ENCODE measurements at places on chromosomes 11 and 22.

DNA sequence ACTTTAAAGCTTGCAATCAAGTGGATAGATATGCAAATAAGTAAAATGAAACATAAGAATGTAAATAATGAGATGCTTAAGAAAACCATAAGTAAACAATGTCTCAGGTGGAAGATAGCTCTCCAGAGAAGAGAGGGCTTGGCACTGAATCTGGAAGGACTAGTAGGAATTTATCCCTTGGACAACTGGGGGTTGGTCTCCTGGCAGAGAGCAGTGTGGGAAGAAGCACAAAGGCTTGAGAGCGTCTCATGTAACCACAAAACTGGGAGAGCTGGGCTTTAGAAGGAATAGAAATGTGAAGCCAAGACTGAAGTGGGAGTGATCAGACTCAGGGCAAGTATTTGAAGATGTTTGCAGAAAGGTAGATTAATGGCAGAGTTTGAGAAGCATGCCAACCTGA, 31.3 kb downstream of the CARD18 start:
- no peak for DNase-seq

DNA sequence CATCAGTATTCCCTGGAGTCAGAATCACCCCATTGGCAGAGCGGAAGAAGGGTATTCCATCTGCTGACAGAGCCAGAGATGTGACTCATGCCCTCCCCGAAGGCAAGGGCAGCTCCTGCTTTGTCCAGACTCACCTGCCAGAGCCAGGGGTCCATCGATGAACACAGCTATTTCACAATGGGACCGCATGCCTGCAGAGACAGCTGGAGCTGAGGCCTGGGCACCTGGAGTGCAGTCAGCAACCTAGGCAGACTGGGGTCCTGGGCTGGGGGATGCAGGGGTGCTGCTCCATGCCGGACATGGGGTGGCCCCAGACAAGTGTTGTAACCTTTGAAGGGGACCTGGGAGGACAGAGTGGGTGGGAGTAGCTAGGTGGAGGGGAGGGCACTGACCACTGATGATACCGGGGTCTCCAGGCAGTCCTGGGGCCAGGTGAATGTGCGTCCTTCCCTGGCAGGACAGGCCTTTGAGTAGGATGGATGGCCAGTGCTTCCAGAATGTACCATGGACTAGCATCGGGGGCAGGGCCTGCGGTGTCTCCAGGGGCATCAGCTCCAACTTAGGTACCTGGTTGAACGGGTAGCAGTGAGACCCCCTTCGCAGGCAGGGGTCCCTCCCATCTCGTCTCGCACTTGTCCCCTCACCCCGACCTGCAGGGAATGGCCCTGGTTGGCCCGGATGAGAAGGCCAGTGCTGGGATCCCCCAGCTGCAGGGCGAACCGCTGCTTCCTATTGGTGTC, 1.7 kb downstream of the TRPT1 start:
- DNase-seq, result no peak

- DNase-seq, result no peak
These were observed 1.0 kb downstream of the REXO2 start for GRCh38 chr11:114440121-114440860.

DNA sequence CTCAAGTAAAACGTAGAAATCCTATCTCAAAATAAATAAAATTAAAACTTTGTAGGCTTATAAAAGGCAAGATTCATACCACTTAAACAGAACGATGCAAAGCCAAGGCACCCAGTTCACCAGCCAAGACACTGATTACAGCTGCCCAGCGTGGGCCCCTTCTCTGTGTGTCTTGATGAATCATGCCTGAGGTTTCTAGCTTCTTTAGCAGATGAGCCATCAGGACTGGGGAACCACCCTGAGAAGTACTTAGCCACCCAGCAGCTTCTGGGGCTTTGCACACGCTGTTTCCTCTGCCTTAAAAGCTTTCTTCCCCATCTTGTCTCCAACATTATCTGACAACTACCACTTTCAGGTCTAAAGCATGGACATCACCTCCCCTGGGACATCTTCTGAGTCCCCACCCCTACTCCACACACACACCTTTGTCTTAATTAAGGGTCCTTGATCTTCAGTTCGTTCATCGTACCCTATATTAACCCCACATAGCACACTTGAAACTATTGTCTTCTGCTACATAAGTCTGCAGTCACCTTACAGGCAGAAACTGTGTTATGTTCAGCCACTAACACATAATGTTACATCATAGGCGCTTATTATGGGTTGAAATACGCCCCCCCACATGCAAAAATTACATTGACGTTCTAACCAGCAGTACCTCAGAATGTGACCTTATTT, 8.7 kb upstream of the LAYN start:
- peak; percentile 18 for DNase-seq

GRCh38 chr11:28535677-28536076, 427.5 kb downstream of the METTL15 start:
- no peak for DNase-seq

DNA sequence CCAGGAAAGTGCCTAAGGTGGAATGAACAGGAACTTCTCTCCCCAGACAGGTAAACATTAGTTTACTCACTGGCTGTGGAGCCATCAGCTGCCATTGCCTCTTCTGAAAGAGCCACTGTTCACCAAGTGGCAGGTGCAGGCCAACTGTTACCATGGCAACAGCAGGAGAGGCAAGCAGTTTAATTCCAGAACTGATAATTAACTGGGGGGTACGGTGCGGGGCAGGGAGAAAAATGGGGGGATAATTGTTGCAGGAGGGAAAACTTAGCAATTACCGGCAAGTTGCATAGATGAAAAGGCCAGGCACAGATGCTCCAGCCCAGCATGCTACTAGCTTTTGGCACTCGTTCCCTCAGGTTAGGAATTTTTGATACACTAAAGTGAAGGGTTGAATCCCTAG, 85.1 kb downstream of the TRIM44 start:
- DNase-seq, result no peak

DNA sequence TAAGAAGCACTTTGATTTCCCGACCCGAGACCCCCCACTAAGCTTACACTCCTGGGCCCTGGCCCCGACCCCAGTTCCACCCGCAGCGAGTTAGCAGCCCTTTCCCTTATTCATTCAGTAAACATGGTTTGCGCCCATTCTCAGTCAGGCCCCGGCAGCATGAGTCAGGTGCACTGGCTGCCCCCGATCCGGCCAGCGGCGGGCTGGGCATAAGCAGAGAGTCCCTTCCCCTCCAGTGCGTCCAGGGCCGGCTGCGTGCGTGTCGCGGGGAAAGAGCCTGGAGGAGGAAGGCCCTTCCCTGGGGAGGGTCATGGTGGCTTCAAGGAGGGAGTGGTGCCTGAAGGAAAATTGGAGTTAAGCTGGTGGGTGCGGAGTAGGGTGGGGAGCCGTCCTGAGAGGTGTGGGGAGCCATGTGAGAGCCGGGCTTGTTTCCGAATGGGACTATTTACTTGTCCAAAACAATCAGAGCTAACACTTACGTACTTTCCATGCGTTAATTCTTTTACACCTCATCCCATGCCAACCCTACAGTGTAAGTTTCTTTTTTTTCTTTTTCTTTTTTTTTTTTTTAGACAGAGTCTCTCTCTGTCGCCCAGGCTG, 657 bp downstream of the IGHMBP2 start:
- no peak for DNase-seq

DNA sequence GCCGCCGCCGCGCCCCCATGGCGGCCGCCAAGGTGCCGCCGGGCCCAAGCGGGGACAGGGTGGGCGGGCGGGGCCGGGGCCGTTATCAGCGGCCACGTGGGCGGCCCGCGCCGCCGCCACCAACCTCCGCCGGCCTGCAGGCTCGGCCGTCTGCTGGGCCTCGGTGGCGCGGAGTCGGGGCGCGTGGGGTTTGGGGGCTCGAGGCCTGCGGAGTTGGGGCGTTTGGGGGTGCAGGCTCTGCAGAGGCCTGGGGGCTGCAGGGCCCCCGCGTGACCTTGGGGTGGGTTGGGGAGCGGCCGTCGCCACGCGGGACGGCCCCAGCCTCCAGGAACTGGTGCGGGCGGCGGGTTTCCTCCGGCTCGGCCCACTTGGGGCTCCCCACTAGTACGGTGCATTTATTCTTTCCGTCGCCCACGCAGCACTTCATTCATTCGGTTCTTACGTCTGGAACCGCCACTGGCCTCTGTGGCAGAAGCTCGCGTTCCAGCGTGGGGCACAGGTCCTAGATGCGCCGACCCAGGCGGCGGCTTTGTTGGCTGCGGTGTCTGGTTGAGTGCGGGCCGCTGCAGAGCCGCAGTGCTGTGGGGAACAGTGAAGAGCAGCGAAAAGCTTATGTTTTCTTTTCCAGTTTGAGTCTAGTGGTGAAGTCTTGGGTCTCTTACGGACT, 740 bp upstream of the TRMT2A start:
- DNase-seq, result no peak

DNA sequence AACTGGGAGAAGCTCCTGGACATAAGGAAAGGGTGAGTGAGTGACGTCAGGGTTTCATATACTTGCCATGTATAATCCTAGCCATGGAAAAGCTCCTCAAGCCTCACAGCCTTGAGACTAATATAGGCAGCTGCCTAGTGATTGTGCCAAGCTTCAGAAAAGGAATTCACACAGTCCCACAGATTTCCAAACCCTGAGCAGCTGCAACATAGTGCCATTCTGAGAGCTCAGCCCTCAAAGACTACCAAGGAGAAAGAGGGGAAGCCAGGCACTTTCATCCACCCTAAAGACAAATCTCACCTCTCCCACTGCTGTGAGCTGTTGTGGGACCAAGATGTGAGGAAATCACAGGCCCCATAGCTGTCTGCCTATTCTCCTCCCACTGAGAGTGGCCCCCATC, 707.9 kb upstream of the ANO5 start:
- no peak for DNase-seq

DNA sequence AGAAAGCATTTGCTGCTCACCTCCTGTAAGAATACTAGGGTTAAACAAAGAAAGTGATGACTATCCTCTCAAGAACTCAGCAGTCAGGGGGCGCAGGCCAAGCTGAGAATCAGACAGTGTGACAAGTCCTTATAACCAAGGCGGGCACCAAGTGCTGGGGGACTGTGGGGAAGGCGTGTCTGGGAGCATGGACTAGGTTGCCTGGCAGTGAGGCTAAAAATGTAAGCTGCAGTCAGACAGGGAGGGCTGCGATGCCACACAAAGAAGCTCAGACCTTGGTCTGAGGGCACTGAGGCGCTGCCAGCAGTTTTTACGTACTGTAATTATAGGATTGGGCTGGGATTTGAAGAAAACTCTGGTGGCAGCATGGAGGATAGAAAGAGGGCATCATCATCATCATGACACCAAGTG, 73.7 kb downstream of the FLI1 start:
- no peak for DNase-seq

DNA sequence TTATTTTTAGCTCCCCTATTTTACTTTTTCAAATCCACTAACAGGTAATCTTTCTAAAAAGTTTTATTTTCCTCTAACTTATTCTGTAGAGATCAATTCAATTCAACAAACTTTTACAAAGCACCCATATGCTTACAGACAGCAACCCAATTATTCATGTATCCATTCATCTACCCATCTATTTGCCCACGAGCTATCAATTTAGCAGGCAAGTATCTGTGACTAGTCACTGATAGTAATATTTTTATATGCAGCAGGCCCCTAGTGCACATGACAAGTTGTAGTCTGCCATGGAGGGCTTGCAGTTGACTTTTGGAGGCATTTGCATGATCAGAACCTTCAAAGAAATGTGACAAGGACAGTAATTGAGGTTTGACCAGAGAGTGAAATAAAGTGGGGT, 753.2 kb upstream of the TENM4 start:
- no peak for DNase-seq

DNA sequence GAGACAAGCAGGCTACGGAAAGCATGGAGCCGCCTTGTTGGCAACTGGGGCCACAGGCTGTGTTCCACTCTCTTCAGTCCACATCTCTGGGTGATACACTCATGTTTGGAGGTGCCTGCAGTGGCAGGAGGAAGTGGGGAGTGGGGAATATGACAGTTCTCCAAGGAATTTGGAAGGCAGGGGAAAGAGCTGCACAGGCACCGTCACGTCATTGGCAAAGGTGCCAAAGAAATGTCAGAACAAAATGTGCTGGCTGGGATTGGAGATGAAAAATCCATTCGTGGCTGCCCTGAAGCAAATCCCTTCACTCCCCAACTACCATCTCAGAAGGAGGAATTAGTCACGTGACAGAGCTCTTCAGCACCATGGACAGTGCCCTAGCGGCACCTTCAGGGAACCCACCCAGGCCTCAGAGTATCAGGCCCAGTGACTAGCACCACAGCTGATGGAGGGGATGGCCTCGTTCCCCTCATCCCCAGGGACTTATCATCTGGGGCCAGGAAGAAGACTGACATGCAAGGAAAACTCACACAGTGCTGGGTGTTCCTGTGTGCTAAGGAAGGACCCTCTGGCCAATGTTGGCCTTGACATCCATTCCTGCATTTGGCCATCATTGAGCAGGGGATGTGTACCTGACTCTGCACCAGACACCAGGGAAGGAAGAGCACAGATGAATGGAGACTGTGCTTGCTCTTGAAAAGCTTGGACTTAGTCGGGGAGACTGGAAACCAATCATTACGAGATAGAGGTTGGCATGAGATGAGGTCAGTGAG, 48.5 kb upstream of the PRDM11 start:
- no peak for DNase-seq

- no peak for DNase-seq
These were observed 36.1 kb upstream of the CLPB start for GRCh38 chr11:72470386-72470785.

DNA sequence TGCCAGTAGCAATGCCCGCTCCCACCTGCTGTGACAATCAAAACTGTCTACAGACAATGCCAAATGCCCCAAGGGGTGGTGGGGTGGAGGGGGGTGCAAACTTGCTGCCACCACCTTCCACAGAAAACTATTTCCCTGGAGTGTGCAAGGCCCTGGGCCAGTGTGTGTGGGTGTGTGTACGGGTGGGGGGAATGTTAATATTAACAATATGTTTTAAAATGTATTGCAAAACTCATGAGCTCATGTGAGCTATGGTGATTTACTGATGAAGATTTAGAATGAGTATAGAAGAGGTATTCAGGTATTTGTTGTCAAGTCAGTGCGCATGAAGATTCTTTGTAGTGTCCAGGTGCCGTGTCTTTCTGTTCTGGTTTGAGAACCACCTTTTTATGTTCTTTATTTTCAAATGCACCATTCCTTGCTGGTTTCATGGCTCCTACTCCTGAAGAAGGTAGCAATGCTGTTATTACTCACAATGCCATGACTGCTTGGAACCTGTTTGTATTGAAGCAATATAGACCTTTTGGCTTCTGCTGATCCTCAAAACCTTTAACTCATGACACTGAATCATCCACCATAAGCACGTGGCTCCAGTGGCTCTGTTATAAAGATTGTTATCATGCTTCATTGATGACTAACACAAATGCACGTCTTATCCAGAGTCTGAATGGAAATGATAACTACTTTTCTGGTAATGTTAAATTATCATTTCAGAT, 29.9 kb upstream of the AQP11 start:
- no peak for DNase-seq

GRCh38 chr22:28864878-28865596, 18.3 kb upstream of the ZNRF3 start:
- DNase-seq, result no peak

Data from effector CD4-positive, alpha-beta T cell (primary cell).